ENCODE measurements at places on chromosomes 1 and 21. TPM values are rescaled to one million over a fixed set of nuclear protein-coding genes. Genes with fewer than 3 reads are reported as not detected.

DNA sequence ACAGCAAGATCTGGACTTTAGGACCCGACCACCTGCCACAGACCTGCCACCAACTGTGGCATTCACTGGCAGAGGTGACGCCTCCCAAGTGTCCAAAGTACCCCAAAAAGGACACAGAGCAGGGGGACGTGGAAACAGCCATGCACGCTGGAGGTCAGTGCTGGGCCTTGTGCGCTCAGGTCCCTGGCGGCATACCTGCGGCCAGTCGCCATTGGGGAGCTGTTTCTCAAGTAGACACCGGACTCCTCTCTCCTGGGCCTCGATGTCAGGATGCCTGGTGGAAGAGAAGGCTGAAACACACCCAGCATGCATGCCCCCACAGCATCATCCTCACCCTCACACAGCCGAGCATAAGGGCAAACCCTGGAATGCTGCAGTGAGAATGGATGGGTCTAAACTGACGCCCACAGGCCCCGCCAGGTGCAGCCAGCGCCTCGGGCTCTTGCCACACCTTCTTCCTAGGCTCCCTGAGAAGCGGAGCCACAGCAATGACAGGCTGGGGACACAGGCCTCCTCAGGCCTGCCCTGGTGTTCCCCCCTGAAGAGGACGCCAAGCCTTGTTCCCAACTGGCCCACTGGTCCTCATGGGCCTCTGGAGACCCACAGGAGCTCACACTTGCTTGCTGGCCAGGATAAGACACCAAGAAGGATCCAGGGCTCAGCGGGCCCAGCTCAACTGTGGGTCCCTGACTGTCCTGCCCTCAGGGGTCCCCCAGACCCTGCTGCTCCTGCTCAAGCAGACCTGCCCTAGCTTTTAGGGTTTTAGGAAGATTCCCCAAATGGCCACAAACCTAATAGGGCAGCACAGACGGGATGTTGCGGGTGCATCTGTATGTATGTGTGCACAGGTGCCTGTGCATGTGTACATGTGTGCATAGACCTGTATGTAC lies 7.7 kb upstream of the SPATC1L start:
- peak; percentile 9 for DNase-seq

- DNase-seq, result no peak
These were observed 28.0 kb downstream of the DENND2D start for GRCh38 chr1:111172463-111172862.

DNA sequence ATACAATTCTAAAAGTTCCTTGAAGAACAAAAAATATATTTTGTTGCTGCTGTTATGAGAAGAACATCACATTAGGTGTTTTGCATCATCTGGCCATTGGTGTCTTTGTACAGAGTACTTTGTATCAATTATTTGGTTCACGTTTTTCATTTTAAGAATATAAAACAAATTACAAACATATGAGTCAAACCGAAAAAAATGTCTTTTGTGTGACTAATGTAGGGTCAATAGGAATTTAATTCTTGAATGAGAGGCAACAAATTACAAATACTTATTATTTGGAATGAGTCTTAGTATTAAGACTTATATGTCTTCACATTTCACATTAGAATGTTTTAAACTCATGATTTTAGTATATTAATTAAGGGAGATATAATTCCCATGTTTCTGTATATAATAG lies 54.8 kb downstream of the NR5A2 start:
- no peak for DNase-seq

GRCh38 chr1:184118046-184118445 lies 66.5 kb downstream of the TSEN15 start:
- DNase-seq, result no peak

- no peak for DNase-seq
These were observed 5.3 kb upstream of the KIF17 start for GRCh38 chr1:20723159-20723536.

DNA sequence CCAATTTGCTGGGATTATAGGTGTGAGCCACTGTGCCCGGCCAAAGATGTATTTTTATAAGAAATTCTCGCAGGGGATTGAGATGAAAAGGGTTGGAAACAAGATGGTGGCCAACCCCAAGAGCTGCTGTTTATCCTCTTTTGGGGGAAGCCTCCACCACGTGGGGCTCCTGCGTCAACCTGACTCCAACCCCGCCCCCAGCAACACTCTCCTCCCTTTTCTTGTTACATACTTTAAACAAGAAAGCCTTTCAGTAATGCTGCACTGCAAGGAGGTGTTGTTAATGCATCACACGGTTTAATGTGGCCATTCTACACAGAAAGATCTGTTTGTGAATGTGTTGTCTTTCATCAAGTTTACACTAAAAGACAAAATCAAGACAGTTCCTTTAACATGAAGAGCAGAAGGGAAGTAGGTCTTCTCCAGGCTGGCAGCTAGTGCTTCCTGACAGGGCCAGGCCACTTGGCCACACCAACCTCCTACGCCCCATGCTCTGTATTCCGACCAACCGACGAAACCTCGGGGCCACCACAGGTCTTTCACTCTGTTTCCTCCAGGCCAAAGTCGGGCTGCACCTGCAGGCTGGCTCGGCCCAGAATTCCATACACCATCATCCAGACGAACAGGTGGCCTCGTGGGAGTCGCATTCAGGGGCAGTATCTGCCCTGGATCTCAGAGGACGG lies 25.9 kb downstream of the C2CD2 start:
- DNase-seq, result no peak

GRCh38 chr1:44817771-44818495 lies 9.6 kb downstream of the BTBD19 start:
- no peak for DNase-seq

CHIA gene
- total RNA-seq, result 0.23 TPM

Measured in mucosa of gallbladder (tissue), 1 donor.